Activated CD4-positive, alpha-beta T cell treated with anti-CD3 and anti-CD28 coated beads for 24 hours (primary cell): ENCODE measurements at places on chromosomes 13 and 19.

DNA sequence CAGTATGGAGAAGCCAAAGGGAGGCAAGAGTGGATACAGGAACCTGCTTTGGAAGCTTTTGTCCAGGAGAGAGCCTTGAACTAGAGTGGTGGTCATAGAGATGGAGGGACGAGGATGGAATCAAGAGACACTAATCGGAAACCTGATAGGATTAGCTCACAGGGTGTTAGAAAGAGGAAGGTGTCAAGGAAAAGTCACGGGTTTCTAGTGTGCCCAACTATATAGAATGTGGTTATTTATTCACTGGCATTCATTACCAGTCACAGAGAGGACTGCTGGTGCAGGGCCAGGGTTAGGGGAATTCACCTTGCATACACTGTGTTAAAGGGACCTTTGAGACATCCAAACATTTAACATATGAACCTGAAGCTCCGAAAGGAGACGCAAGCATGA lies 43.4 kb upstream of the URAD start:
- DNase-seq: no peak

- DNase-seq: no peak
Observed at GRCh38 chr13:29954082-29955028, 103.9 kb upstream of the UBL3 start.

- no peak for DNase-seq
Observed at GRCh38 chr19:39052846-39053245, 20.5 kb upstream of the FBXO27 start.

- no peak for DNase-seq
Observed at GRCh38 chr13:32135056-32135390, 103.4 kb downstream of the FRY start.

GRCh38 chr19:9917321-9917720 lies 19.0 kb downstream of the OLFM2 start:
- DNase-seq: no peak

- no peak for DNase-seq
Observed at GRCh38 chr19:41297628-41298347, 12.2 kb upstream of the CCDC97 start.

DNA sequence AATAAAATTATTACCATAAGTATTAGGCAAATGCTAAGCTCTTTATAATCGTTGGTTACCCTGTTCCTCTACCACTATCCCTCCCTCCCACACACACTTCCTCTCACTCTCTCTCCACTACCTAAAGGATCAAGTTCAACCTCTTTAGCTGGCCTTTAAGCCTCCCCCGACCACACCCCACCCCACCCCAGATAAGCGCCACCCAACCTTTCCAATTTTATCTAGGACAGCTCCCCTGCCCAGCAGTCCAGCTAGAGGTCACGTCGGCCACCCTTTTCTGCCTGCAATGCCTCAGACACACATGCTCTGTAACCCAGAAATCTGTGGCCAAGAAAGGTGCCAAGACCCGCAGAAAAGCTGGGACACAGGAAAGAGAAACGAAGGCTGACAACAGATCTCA lies 1.1 kb downstream of the LYPD4 start:
- no peak for DNase-seq

DNA sequence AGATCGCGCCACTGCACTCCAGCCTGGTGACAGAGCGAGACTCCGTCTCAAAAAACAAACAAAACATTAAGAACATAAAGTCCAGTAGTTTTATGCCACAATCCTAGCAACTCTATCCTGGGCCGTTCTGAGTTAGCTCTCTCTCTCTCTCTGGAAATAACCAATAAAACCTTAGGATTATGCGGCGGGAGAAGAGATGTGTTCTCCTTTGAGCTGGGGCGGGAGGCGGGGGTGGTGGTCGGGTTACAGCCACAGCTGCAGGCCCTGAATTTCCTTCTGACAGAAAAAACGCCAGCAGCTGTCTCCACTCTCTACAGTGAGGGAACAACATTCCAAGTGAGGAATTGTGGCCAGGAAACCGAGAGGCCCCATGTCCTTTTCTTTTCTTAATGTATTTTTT lies 9.1 kb upstream of the PNMA8A start:
- DNase-seq: no peak

- no peak for DNase-seq
Observed at GRCh38 chr13:110344320-110344719, 37.2 kb downstream of the COL4A2 start.

DNA sequence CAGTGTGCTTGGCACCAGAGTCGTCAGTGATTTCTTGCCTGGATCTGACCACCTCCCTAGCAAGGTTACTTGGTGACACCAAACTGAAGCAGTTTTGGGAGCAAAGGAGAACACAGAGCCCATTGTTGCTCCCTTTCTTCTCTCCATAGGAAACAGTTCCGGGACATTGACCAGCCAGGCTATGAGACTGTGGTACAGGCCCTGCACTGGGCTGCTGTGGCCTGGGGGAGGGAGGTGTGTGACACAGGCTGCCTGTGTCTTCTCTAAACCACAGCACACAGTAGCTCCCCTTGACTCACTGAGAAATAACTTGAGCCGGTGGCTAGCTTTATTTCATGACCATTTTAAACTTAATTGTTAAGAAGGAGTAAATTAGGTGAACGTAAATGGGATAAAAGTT lies 214.8 kb upstream of the UBL3 start:
- no peak for DNase-seq

DNA sequence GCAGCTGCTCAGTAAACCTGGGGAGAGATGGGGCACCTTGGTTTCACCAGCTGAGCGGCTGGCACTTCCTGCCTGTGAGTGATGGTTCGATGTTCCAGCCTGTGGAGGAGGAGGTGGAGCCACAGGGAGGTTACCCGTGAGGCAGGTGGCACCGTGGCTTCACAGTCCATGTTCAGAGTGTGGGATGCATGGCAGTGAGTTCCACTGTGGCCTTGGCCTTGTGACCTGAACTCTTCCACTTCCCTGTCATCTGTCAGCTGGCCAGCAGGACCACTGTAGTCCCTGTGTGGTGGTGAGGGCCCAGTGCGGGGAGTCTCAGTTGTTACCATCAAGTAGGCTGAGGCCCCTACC lies 16.9 kb downstream of the SMARCA4 start:
- no peak for DNase-seq

- DNase-seq: no peak
Observed at GRCh38 chr19:32674153-32674930, 638 bp downstream of the ANKRD27 start.

- DNase-seq: no peak
Observed at GRCh38 chr13:112132142-112132541, 65.2 kb downstream of the SOX1 start.

DNA sequence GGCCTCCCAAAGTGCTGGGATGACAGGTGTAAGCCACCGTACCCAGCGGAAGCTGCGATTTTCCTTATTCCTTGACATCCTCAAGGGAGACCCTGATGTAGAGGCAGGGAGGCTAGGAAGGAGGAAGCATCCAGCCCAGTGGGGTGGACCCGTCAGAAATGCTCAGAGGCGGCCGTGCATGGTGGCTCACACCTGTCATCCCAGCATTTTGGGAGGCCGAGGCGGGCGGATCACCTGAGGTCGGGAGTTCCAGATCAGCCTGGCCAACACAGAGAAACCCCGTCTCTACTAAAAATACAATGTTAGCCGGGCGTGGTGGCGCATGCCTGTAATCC lies 11.6 kb downstream of the GZMM start:
- no peak for DNase-seq

DNA sequence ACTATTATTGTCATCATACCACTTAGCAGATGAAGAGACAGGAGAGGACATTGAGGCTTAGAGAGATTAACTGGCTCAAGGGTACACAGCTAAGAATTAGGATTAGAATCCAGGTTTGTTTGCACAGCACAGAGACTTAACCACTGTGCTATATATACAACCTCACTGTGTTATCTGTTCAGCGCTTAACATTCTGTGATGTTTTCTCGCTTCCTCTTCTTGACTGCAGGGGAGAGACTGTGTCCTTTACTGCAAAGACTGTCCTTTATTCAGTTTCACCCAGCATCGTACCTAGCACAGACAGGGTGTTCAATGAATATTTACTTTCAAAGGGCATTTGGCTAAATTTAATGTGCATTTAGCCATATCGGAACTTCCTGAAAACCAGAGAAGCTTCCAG lies 54.9 kb upstream of the PCDH8 start:
- DNase-seq: no peak

- no peak for DNase-seq
Observed at GRCh38 chr19:2048104-2048958, 2.7 kb downstream of the MKNK2 start.

- no peak for DNase-seq
Observed at GRCh38 chr19:10052602-10053360, 33.3 kb upstream of the SHFL start.
